ENCODE measurements at places on chromosomes 7 and 10.
A peak's percentile ranks its signal among the peaks of the same experiment; 100 is the strongest.

- DNase-seq = no peak
Measured at GRCh38 chr10:92886334-92886961, 38.1 kb downstream of the EXOC6 start.

DNA sequence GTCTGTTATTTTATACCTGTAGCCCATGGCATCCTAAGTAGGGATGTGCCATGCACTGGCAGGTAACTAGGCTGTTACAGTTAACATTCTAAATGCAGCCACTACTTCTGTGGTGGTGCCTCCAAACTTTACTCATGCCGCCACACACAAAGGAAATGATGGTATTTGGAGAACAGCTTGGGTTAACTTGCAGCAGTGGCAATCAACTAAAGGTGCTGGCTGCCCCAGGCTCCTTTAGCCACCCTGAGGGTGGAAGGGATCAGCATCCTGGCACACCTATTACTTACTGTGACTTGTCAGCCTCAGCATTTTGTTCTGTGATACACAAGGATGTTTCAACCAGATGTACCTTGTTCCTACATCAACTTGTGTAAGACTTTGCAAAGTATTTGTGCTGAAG lies 221.8 kb upstream of the PPP1R3A start:
- DNase-seq = no peak

DNA sequence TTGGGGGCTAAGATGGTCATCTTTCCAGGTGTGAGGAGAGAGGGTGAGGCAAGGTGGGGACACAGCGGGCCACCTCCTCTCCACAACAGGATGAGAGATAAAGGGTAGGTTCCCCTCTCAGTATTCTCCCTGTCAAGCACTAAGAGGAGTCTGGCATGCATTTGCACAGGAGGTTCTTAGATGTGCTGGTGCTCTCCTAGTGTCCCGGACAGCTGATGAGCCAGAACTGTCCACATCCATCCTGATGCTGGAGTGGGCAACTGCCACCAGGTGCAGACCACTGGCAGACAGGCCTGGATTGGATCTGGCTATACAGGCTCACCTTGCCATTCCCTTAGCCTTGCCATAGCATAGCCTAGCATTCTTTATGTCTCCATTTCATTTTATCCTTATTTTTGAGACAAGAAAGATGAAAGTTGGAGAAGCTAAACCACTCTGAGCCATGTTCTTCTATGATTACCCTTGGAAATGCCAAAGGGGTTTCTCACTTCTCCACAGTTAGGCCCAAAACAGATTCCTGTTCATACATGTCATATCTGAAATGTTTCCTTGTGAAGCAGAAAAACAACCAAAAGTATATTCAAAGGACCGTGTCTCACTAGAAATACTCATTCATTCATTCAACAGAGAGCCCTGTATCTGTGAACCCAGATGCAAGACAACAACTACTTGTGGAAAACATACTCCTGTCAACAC lies 48.8 kb upstream of the ANTXRL start:
- no peak for DNase-seq

GRCh38 chr7:131557652-131558385 lies 1.4 kb upstream of the PODXL start:
- DNase-seq = peak; percentile 30

- DNase-seq = no peak
Measured at GRCh38 chr7:146565872-146566271, 449.3 kb downstream of the CNTNAP2 start.

DNA sequence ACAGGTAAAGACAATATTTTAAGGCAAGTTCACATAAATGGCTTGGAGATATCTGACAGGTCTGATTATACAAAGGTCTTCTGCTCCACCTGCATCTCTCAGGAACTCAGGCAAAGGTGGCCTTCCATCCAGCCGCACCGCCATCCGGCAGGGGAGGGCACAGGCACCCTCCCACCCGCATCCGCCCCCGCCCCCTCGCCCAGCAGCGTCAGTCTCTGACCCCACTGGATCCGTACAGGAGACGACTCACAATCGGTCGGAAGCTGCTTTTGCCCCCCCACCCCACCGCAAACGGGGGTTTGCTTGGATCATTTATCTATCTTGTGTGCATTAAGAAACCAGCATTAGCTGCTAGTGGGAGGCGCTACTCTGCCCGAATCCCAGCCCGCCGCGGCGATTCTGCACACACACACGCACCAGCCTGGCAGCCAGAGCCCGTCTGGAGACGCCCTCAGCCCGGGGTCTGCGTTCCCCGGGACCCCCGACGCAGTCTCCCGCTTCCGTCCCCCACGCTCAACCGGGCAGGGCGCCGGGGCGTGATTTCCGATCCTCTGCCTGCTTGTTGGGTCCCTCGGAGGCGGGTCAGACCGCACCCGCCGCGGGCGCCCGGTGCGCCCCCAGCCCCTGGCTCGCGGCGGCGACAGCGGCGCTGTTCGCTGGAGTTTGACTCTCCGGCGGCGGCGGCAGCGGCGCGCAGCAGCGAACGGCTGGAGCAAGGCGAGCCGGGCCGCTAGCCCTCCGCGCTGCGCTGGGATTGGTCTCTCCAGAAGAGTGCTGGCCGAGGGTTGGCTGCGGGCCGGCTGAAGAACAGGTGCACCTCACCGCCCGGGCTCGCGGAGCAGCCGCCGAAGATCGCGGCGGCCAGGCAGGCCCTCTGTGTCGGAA lies 820 bp upstream of the NRG3 start:
- peak; percentile 85 for DNase-seq

GRCh38 chr10:99784016-99784726 lies 1.7 kb downstream of the ABCC2 start:
- no peak for DNase-seq

GRCh38 chr10:14063531-14064285 lies 267.0 kb downstream of the FRMD4A start:
- no peak for DNase-seq

- DNase-seq = no peak
Measured at GRCh38 chr7:141003172-141004065, 11.3 kb downstream of the MRPS33 start.

DNA sequence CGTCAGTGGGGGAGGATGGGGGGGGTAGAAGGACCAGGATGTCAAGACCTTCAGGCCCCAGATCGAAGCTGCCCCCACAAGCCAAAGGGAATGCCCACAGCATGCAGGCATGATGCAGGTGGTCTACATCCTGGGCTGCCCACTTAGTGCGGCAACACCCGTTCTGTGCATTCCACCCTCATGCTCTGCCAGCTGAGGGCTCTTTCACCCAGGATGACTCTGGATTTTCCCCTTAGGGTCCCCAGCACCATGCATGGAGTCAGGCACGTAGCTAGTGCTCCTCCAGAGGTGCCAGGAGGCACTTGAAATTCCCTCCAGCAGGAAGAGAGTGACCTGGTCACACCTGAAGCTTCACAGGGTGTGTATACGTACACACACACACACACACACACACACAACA lies 66.2 kb downstream of the SH3PXD2A start:
- no peak for DNase-seq

- no peak for DNase-seq
Measured at GRCh38 chr7:31133497-31133896, 81.4 kb downstream of the ADCYAP1R1 start.

- DNase-seq = peak; percentile 39
Measured at GRCh38 chr7:151247611-151248345, 716 bp downstream of the SMARCD3 start.

GRCh38 chr7:138008588-138009349 lies 6.9 kb upstream of the CREB3L2 start:
- peak; percentile 66 for DNase-seq

- no peak for DNase-seq
Measured at GRCh38 chr10:113131613-113132261, 181.7 kb downstream of the TCF7L2 start.

GRCh38 chr10:116631871-116632295 lies 11.1 kb downstream of the PNLIPRP2 start:
- DNase-seq = no peak

GRCh38 chr10:90288391-90288933 lies 569.4 kb downstream of the HTR7 start:
- DNase-seq = no peak

- no peak for DNase-seq
Measured at GRCh38 chr10:94103801-94104221, 110.1 kb downstream of the PLCE1 start.

GRCh38 chr7:16919440-16919839 lies 37.7 kb upstream of the AGR3 start:
- DNase-seq = no peak

DNA sequence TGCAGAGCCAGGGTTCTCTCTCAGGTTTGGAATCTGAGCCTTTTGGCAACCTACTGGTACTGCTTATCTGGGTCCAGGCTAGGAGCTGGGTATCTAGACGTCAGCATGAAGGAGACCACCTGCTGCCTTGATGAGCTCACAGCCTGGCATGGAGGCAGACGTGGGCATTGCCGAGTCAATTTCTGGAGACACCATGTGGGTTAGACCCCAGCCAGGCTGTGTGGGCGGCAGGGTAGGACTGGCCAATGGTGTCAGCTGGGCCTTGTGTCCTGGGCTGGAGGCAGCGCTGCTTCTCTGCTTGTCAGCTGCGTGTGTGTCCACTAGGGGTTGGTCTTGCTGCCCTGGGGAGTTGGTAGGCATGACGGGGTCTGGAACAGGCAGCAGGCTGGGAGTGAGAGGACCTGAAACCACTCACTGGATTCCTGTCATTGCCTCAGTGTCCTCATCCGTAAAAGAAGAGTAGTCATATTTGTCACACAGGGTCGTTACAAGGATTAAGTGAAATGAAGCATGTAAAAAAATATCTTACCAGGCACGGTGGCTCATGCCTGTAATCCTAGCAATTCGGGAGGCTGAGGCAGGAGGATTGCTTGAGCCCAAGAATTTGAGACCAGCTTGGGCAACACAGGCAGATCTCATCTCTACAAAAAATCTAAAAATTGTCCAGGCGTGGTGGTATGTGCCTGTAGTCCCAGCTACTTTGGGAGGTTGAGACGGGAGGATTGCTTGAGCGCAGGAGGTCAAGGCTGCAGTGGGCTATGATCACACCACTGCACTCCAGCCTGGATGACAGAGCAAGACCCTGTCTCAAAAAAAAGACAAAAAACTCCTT lies 31.7 kb upstream of the ANKRD2 start:
- no peak for DNase-seq

GRCh38 chr10:84241185-84241790 lies at the start of gene LRIT1:
TSS of gene LRIT1 (minus strand) at chr10:84241546. CDS start at chr10:84241439, 107 bp downstream.
- no peak for DNase-seq

- no peak for DNase-seq
Measured at GRCh38 chr10:79472951-79473350, 27.5 kb upstream of the ZCCHC24 start.

- no peak for DNase-seq
Measured at GRCh38 chr7:80182630-80183276, 48.1 kb downstream of the GNAI1 start.

DNA sequence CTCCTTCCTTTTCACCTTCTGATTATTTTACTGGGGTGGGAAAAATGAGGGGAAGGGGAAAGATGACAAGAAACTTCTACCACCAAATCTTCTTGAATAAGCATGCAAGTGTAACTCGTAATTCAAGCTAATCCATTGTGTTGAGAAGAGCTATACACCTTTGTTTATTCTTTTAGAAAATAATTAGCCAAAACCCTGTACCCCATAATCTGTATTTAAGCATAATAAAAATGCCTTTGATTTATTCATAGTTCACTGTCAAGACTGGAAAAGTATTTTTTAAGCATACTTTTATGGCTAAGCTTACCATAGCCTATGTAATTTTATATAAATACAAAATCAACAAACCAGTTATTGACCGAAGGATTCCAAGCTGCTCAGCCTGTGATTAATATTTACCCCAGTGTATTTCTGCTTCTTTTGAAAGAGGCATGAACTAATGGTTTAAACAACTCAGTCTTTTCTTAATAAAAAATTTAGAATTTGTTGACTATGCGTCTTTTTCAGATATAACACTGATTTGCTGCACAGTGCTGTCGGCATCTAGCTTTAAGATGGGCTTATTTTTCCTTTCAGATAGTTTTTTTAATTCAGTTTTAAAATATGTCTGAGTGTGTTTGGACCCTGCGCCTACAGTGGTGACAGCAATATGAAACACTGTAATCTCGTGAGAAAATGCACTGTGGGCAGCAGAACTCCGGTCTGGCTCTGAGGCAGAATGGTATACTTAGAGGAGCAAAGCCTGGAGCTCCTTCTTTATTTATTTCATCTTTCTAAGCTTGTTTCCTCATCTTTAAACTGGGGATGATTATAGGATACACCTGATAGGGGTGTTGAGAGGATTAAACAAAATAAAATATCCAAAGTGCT lies 238.8 kb upstream of the LRGUK start:
- DNase-seq = no peak

DNA sequence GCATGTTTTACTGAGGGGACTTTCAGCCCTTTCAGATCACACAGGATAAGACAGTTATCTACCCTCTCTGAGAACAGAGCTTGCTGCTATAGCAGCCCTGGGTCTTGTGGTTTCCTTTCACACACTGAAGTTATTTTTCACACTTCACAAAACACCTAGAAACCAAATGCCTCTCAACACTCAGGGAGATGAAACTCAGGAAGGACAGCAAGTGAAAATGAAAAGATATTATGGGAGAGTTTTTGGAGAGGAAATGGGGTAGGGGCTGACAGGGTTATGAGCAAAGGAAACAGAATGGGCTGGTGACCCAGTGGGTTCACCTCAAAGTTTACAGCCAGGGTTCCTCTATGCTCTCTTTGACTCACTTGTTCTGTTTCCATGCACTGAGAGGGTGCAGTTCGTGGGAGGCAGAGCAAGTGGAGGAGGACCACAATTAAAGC lies 17.0 kb upstream of the GIMAP2 start:
- no peak for DNase-seq

- peak; percentile 10 for DNase-seq
Measured at GRCh38 chr7:64849250-64849923, 53.7 kb upstream of the ZNF273 start.

DNA sequence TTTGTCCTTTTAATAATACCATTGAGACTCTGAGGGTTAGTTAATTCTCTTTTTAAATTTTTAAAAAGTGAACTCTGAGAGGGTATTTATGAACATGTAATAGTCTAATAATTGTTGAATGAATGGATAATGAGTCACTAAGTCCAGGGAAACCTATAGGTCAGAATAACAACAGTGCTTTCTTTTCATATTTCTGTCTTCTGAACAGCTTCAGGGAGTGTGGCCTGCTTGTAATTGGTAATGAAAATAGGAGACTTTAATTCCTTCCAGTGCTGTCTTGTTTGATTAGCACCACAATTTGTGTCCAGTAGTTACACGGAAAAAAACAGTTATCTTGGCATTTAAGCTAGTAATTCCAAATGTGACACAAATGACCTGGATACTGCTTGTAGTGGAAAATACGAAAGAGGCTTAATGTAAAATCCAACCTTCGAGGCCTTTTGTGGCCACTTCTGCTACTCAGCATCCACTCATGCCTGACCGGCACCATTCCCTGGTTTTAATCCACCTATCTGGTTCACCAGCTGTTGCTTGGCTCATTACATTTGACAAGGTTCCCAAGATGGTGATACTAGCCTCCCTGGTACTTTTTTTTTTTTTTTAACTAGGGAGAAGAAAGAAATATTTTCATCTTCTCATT lies 149.3 kb upstream of the IMMP2L start:
- DNase-seq = no peak

DNA sequence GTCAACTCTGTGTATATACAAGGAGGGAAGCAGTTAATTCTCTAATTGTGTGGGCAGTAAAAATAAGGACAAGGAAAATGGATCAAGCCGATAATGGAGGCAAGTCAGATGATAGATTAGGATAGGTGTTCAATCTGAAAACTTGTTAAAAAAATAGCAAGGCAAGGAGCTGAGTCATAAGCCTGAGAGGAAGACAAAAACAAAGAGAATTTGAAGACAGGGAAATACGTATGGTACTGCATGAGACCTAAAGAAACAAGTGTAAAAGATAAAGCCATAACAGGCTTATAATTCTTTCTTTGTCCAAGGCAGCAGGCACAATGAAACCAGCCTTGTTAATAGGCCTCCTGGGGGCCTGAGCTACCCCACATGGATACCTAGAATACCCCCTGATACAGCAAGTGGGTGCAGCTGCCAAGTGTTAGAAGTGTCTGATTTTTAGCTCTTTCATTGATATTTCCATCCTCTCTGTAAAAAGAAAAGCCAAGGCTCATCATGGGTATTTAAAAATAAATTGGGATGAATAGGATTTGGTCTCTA lies 1570.6 kb upstream of the LRRTM3 start:
- no peak for DNase-seq
